ENCODE measurements at places on chromosomes 3 and 15.
A peak's percentile ranks its signal among the peaks of the same experiment; 100 is the strongest.

- peak; percentile 33 for DNase-seq
Measured at GRCh38 chr3:177597311-177598096, 400.2 kb upstream of the TBL1XR1 start.

- no peak for DNase-seq
Measured at GRCh38 chr3:55622733-55623132, 135.6 kb upstream of the WNT5A start.

- no peak for DNase-seq
Measured at GRCh38 chr3:14847613-14848541, 29.1 kb downstream of the FGD5 start.

GRCh38 chr15:69780374-69780773, 317.3 kb downstream of the TLE3 start:
- no peak for DNase-seq

DNA sequence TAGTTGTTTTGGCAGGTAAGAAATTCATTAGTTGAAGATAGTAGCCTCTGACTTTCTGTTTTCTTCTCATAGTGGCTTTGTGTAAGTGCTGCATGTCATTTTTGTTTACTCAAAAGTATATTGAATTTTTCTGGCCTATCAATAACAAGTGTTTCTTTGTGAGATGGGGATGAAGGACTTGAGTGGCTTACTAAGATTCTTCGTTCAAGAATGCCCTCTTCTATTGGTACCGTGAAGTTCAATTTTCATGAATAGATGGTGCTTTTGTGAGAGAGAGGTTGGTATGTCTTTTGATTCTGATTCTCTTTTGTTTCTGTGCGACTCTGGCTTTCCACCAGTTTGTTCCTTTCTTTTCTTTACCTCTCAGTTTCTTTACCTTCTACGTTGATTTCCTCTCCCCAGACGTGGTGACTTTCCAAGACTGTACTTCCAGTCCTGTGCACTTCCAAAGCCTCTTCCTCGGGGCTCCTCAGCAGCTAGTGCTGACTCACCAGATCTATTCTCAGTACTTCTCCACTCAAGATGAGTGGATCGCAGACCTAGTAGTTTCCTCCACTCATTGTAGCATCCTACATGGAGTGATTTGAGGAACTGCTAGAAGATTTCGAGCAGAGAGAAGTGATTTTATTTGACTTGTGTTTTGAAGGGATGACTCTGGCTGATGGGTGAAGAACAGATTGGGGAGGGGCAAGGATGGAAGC, 82.0 kb upstream of the EPHB3 start:
- DNase-seq = no peak

DNA sequence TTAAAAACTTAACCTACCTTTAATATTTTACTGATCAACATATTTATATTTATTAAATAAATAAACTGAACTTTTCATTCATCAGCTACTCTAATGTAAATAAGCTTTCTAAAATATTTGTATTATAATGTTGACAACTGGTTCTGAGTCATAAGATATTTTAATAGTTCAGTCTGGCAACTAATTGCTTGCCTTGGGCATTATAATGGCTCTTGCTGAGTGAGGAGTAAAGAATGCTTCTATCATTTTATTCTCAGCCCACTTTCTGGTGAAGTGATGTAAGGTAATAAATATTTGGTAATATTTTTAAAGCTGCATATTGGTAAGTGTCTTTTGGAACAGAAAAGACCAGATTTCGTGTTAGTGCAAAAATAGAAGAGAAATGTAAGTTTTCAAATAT, 81.5 kb downstream of the DIPK2A start:
- DNase-seq = no peak

GRCh38 chr3:113721636-113722035, 24.4 kb downstream of the NAA50 start:
- DNase-seq = no peak

- DNase-seq = no peak
Measured at GRCh38 chr3:72171946-72172345, 387.0 kb upstream of the PROK2 start.

GRCh38 chr3:65635657-65636056, 403.1 kb downstream of the MAGI1 start:
- no peak for DNase-seq

DNA sequence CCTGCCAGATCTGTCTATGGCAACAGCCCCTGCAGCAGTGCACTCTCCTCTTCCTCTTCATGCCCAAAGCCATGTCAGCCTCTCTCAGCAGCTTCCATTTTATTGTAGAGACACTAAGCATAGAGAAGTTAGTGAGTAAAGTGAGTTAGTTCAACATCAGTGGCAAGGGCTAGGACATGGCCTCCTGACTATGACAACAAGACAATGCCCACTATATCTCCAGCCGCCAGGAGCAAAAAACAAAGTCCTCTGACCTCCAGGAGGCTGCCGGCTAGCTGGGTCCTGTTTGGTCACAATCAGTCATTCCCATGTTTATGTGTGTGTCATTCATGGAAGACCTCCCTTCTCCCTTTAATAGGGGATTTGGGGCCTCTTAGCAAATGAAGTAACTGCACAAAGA, 14.9 kb downstream of the NR1I2 start:
- DNase-seq = no peak

- no peak for DNase-seq
Measured at GRCh38 chr3:100650651-100651619, 41.5 kb downstream of the ADGRG7 start.

- DNase-seq = no peak
Measured at GRCh38 chr3:52650439-52650838, 35.3 kb downstream of the PBRM1 start.

DNA sequence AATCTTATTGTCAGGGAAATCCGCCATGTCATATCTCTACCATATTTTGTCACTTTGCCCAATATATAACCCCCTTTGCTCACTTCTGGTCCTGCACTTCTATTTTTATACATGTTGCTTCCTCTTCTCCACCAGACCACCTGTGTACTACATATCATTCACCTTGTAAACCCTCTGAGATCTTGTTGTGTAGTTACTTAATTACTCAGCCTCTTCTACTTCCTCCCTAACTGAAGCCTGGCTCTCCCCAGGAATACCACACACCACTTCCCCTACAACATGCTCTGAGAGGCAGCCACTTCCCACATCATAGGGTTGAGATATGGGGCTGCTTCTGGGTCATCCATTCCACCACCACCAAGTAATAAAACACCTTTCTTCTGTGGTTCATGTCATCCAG, 10.0 kb downstream of the HEXA start:
- peak; percentile 23 for DNase-seq
